ENCODE measurements at places on chromosomes 2 and 18.

DNA sequence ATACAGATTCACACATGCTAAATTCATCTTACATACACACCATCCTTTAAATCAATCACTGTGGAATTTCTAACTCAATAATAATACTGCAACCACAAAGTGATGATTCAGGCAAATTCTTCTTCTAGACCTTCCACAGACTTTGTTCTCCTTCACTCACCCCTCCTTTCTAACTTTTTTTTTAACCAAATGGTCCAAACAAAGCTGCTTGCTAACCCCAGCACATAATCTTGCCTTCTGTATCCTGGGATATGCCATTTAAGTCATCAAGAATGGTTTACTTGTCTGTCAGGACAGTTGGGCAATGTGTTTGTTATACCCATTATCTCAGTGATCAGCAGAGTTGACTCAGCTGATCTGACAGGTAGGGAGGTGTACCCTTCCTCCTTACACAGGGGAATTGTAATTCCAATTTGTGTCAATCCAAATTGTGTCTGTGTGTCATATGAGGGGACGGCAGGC is 10.0 kb downstream of the SLC40A1 start:
- no peak for DNase-seq

DNA sequence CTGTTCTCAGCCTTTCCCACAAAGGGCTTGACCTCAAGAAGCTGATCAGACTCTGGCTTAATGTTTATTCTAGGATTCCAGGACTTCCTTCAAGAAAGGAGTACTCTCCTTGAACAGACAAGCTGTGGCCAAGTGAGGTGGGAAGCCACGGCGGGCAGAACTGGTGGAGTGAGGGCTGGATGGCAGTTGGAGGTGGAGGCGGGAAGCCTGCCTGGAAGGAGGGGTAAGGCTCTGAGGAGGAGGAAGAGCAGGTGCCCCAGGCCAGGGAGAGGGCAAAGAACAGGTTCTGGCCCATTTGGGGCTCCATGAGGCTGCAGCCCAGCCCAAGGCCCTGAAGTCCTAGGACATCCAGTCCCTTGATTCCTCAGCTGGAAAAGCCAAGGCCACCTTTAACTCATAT is 143.9 kb downstream of the CYP26B1 start:
- no peak for DNase-seq

DNA sequence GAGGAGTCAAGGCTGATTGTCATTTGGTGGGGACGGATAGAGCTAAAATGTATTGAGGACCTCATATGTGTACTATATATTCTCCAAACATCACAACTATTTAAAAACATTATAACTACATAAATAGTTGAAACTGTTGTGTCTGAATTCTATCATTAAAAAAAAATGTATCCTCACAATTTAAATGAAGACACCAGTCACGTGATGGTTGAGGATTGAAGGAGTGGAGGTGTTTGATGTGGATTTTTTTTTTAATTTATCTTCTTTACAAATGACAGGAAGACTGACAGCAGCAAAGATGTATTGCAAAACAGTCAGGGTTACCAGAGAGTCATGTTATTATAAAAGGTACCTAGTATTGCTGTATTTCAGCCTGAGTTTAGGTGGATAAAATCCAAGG is 30.0 kb downstream of the GNAL start:
- no peak for DNase-seq

DNA sequence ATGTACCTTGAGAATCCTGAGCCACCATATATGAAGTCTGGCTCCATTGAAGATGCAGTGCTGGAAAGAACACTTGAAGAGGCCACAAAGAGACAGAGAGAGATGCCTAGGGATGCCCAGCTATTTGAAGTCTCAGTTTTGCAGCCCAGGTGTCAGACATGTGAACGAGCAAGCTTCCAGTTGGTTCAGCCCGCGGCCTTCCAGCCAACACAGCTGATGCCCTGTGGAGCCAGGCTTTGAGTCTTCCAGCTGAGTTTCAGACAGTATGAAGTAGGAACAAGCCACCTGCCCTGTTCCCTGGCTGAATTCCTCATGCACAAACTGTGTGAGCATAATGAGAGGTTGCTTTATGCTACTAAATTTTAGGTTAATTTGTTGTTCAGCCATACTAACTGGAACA is 108.8 kb downstream of the SPHKAP start:
- DNase-seq = no peak

DNA sequence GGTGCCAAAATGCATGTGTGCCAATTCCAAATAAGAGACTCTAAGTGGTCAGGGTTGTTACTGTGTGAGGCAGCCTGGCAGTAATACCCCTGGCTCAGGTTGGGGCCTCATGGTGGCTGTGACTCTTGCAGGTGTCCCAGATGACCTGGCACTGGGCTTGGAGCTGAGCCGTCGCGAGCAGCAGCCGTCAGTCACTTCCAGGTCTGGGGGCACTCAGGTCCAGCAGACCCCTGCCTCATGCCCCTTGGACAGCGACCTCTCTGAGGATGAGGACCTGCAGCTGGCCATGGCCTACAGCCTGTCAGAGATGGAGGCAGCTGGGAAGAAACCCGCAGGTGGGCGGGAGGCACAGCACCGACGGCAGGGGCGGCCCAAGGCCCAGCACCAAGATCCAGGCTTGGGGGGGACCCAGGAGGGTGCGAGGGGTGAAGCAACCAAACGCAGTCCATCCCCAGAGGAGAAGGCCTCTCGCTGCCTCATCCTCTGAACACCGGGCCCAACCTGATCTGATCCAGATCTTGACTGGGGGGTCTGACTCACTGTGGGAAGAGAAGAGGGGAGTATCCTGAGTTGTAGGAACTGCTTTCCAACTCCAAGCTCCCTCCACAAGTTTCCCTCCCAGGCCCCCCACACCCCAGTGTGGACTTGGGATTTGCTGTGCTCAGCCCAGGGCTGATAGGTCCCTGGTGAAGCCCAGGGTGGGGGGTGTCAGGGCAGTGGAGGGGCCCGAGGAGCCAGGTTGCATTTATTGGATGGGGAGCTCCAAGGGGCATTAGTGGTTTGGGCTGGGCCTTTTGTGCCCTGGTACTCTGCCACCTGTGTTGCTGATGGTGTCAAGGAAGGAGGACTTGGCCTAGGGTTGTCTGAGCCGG is 5.6 kb downstream of the DNAJB2 start:
- no peak for DNase-seq

Data from GDM1 (cell line).